AG04450 (cell line): ENCODE measurements at places on chromosomes 2 and 18.

DNA sequence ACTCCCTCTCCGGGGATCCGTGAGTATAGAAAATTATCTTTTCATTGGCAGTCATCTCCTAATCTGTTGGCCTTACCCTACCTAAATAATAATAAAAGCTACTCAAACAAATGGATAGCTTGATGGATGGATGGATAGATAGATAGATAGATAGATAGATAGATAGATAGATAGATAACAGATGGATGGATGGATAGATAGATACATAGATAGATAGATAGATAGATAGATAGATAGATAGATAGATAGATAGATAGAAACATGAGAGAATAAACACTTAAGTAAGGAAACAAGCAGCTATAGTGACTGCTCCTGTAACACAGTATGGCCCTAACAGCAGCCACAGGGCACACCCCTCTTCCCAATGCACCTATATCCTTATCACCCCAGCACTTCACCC is 35.1 kb downstream of the MRPL30 start:
- no peak for DNase-seq

GRCh38 chr18:59455728-59456276 is 96.7 kb upstream of the LMAN1 start:
- no peak for DNase-seq

- DNase-seq = no peak
These were observed 42.6 kb downstream of the GLI2 start for GRCh38 chr2:120778244-120778643.

GRCh38 chr2:157443090-157443489 is 799 bp downstream of the CYTIP start:
- no peak for DNase-seq

- DNase-seq = no peak
These were observed 288.5 kb downstream of the NRXN1 start for GRCh38 chr2:50743471-50743870.

DNA sequence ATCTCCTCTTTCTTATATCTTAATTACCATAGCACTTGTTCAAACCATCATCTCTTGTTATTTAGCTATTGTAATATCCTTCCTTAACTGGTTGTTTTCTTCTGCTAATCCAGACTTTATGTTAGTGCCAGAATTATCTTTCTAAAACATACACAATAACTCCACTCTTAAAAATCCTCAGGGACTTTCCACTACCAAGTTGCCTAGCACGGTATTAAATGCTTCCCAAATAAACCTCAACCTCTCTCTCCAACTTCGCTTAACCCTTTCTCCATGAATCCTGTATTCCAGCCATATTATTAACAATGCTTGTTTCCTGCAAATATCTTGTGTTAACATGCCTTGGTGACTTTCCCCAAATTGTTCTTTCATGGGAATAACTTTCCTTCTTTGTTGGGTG is 84.5 kb downstream of the FAM228A start:
- no peak for DNase-seq

DNA sequence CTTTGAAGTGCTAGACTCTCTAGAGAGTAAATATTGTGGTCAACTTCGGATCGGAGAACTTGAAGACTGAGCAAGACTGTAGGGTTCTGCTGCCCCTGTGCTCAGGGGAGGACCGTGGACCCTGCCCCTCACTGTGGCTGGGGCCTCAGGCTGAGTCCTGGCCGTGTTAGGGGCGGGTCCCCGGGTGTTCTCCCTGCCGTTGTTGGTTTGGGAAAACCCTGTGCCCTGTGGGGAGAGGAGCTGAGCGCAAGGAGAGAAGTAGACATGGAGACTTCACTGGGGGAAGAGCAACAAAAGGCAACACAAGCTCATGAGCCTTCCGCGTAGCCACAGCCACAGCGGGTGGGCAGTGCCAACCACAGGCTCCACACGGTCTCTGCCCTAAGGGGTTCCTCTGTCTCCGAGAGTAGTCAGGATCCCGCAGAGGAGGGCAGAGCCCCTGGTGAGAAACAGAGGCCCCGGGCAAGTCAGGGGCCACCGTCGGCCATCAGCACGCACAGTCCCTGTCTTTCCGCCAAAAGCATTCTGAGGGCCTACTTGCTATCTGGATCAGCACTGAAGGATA is 53.1 kb downstream of the NTSR2 start:
- DNase-seq = no peak

- DNase-seq = no peak
These were observed 96.5 kb downstream of the MYT1L start for GRCh38 chr2:2234398-2235195.
